ENCODE measurements at places on chromosomes 7 and 10.

GRCh38 chr7:121079425-121080169 lies 91.1 kb downstream of the CPED1 start:
- DNase-seq, result no peak

DNA sequence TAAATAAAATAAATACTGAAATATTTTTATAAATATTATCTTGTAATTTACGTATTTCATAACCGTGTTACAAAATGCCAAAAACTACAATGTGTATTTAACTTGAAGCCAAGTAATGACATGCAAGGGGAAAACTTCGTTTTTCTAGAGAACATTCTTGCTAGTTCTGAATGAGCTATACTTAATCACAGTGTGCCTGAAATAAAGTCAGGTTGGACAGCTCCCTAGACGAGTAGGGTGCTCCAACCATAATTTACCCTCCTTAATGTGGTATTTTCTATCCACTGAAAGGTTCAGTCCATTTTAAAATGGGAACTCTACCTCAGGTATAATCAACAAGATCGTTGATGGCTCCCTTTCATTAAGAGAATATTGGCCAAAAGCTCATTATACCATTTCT lies 194.5 kb upstream of the AHR start:
- no peak for DNase-seq

DNA sequence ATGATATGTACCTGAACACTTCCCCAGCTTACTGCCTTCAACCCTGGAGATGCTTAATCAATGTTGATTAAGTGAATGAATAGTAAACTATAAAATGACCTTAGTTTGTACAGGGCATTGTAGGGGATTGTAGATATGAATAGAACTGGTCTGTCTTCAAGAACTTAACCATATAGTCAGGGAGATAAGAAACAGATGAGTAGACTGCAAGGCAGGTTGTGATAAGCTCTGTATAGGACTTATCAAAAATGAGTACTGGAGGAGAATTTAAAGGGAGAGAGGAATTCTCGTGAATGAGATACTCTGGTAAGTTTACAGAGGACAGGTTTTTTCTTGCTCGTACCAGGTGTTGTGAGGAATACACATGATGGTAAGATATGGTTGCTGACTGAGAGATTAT lies 27.6 kb downstream of the SGPL1 start:
- DNase-seq, result no peak

- no peak for DNase-seq
These were observed 117.4 kb downstream of the ELAPOR2 start for GRCh38 chr7:86942081-86942480.

DNA sequence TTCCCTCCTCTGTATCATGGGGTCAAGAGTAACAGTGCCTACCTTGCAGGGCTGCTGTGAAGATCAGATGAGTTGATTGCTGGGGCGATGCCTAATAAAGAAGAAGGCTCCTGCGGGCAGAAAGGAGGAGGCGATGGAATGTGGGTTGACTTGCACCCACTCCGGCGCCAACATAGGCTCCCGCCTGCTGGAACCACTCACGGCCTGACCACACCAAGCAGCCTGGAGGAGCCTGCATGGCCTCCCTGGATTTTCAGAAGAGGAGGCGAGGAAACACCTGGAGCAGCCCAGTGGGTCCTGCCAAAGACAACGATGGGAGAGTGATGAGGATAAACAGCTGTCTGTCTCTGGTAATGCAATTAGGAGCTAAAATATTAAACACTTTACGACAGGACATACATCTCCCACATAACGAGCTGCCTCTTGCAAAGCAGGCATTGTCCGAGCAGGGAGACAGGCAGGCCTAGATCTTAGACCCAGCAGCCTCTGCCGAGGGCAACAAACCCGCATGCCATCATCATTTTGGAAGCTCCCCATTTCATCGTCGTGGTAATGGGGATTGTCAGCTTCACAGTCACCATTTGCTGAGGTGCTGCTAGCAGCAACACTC lies 302.9 kb upstream of the ZMIZ1 start:
- DNase-seq, result no peak

- DNase-seq, result no peak
These were observed 2.9 kb downstream of the ELN start for GRCh38 chr7:74030861-74031260.

DNA sequence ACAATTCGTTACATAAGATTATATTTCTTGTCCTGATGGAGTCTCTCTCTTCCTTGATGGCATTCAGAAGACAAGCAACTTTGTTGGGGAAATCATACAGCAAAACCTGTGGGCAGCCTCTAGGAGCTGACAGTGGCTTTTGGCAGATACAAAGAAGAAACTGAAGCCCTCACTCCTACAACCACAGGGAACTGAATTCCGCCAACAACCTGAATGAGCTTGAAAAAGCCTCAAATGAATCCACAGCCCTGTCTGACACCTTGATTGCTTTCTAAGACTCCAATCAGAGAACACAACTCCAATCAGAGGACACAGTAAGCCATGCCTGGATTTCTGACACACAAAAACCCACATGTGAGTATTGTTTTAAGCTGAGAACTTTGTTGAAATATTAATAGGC lies 576.8 kb upstream of the LRRTM3 start:
- no peak for DNase-seq

DNA sequence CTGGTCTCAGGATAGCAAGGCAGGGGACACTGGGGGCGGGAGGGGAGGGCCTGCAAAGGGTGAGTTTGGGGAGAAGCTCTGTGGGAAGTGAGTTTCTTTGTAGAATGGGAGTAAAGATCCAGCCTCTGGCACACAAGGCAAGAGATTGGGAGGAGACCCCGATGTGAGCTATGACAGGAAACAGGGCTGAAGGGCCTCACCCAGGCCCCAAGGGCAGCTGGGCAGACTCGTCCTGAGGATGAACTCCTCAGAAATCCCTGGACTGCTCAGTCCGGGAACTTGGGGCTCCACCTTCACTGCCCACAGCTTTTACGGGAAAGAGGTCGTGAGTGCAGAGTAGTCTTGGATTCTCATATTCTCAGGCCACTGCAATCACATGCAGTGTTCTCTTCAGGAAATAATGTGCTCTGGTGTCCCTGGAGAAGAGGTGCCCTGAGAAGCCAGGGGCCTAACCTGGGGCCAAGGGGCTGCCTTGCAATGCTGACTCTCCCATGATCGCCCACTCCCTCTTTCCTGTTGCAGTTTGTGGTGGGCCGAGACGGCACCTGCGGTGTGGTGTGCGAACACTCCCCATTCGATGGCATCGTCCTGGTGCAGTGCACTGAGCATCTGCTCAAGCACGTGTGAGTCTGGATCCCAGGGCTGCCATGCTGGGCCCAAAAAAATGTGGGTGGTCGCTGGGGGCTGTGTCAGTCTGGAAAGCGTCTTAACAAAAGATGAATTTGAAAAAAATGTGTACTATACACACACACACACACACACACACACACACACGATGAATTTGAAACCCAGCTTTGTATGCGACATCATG lies 31.3 kb upstream of the C10orf53 start:
- DNase-seq, result no peak

GRCh38 chr7:134755422-134756022 lies 23.9 kb upstream of the CALD1 start:
- DNase-seq, result no peak

- DNase-seq, result no peak
These were observed 13.2 kb upstream of the PWWP2B start for GRCh38 chr10:132383751-132384196.

- no peak for DNase-seq
These were observed 25.2 kb downstream of the TRIM8 start for GRCh38 chr10:102669206-102670064.

DNA sequence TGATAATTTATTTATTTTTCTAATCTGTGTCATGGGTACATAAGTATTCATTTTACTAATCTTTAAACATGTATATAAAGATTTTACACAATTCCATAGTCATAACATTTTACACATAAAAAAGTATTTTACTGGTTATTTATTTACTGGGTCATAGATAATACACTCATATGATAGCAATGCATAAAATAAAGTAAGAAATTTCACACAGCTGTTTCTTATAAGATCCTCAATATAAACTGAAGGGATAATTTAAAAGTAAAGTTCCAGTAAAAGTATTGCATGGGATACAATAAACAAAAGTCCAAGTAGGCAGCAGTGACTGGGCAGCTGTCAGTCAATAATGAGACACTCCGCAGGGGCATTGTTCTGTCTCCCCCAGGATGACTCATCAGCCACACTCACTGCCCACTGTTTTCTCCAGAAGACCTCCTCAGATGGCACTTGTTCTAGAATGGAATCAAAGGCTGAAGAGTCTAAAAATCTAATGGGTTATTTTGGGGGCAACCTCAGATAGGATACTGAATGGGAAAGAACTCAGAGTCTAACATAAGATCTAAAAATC lies 32.7 kb downstream of the DPY19L1 start:
- DNase-seq, result no peak

Measured in stimulated activated CD4-positive, alpha-beta T cell treated with anti-CD3 and anti-CD28 coated beads, TNF-alpha, amount 100 ng/mL, for 4 hours (primary cell).